Stimulated activated CD8-positive, alpha-beta memory T cell treated with anti-CD3 and anti-CD28 coated beads, Interleukin-15, amount 100 ng/mL, for 4 hours (primary cell): ENCODE measurements at places on chromosomes 11 and 22.

DNA sequence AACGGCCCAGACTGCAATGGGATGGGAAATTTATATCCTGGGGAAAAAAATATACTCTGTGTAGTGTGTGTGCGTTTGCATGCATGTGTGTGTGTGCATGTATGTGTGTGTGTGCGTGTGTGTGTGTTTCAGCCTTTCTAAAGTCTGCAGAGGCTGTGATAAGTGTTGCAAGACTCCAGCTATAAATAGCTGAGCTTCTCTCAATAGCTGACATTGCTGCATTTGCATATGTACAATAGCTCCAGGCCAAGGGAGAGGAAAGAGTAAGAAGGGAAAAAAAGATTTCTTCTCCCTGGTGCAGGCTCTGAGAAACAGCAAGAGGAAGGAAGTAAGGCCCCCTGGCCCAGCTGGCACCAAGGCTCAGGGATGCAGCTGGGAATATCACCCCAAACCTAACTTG lies 483.0 kb downstream of the MN1 start:
- DNase-seq = no peak

DNA sequence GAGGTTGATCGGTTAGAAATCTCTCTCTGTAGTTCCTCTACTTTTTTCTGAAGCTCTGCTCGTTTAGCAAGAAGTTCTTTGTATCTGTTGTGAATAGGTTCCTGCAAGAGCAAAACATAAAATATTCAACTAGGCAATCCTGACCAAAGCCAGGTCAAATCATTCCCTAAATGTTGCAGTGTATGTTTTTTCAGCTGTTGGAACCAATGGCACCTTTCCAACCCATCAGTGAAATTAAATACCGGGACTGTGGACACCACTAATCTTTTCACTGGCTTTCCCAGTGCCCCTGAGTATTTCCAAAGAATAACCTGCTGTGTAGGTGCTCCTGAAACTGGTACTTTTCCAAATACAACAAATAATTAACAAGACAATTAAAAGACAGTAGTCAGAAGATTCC lies 45.1 kb downstream of the CEP57 start:
- no peak for DNase-seq

DNA sequence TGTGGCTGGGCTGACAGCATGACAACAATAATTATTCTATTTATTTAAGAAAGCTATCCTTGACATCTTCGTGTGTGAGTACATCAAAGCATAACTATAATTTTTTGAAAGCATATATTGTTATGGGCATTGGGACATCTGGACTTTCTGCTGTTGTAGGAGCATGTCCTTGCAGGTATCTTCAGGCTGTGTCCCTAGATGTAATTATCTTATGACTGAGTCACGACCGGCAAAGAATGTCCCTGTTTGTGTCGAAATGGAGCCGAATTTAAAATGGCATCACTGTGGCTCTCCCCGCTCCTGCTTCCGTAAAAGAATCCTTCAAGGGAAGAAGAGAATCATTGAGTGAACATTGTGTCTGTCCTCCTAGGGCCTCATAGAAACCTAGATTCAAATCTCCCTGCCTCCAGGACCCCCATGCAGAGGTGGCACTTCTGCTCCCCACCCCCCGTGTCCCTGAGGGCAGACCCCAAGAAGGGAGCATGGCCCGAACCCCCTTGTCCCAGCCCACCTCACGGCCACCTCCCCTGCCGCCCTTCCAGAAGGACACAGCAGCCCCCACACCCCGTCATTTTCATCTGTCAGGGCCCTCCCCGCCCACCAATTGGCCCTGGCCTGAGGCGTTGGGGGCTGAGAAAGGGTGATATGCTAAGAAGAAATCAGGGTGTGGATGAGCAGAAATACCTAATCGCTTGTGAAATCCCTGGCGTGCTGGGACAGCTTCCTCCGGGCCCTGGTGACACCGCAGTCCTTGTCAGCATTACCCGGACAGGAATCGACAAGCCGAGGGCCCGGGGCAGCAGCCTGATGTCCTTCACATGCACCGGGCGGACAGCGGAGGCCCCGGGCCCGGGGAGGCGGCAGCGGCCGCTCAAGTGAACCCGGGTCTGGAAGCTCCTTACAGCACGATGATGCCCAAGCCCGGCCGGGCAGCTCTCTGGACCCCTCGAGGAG lies 48.6 kb upstream of the SLC22A12 start:
- no peak for DNase-seq

GRCh38 chr22:26556904-26557303 lies 33.0 kb downstream of the TPST2 start:
- DNase-seq = no peak

DNA sequence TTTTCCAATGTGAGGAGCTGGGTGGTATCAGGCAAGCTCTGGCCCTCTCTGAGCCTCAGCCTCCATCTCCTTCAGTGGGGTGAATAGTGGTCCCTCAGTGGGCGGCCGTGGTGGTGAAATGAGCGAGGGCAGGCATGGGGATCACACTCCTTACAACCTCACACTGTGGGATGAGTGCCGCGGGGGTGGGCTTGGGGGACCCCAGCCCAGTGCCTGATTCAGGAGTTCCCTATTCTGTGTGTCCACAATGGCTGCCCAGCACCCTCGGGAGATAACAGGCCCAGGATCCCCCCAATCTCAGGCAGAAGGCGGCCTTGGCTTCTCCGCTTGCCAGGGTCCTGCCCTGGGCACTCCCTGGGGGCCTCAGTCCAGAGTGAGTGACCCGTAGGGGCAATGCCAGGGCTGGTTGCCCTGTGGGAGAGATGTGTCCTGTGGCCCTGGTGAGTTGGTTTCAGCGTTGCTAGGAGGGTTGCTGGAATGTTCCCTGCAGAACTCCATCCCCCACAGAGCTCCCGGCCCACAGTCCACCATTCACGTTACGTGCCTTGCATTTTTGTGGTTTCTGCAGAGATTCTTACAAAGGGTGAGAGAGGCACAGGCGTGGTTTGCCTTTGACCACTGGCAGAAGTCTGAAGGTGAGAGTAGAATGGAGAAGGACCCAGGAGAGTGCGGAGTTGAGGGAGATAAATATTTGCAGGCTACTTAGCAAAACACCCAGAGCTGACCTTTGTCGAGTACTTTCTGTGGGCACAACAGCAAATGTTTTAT lies 2.9 kb downstream of the ALDH3B1 start:
- DNase-seq = no peak

- no peak for DNase-seq
Measured at GRCh38 chr11:26297189-26297975, 34.5 kb upstream of the ANO3 start.

GRCh38 chr11:93870616-93871015 lies 20.2 kb upstream of the VSTM5 start:
- no peak for DNase-seq

- no peak for DNase-seq
Measured at GRCh38 chr11:17206463-17206862, 1.3 kb downstream of the PIK3C2A start.

DNA sequence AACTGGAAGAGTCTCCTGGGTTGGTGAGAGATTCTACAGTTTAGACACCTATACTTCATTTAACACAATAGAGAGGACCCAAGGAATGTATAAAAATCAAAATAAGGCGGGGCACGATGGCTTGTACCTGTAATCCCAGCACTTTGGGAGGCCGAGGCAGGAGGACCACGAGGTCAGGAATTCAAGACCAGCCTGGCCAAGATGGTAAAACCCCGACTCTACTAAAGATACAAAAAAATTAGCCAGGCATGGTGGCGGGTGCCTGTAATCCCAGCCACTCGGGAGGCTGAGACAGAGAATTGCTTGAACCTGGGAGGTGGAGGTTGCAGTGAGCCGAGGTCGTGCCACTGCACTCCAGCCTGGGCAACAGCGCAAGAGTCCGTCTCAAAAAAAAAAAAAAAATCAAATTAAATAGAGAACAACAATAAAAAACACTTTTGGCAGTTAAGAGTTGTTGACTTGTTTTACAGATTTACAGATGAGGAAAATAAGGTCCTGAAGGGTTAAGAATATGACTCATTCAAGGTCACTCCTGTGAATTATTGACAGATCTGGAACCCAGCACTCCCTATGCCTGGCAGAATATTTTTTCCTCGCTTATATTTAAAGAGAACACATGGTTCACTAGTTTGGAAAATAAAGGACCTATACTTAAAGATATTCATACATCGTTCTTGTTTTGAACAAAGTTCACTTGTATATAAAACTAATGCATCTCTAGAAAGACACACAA lies 5.2 kb downstream of the LGR4 start:
- no peak for DNase-seq

- DNase-seq = no peak
Measured at GRCh38 chr11:12864316-12865156, 144.6 kb upstream of the RASSF10 start.

DNA sequence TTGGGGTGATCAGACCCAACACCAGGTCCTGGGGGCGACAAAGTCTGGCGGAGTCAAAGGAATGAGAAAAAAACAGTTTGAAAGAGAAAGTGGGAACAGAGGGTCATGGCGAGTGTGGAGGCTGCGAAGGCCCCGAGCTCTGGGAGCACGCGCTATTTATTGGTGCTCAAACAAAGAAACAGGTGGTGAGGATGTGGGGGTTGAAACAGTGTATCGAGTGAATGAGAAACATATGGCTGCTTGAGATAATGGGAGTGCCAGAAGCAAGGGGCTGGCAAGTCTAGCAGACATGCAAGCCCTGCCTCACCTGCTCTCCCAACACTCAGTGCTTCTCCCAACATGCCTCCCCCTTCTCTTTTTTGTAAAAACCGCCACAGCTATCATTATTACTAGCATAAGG lies 7.8 kb upstream of the DUSP18 start:
- no peak for DNase-seq

DNA sequence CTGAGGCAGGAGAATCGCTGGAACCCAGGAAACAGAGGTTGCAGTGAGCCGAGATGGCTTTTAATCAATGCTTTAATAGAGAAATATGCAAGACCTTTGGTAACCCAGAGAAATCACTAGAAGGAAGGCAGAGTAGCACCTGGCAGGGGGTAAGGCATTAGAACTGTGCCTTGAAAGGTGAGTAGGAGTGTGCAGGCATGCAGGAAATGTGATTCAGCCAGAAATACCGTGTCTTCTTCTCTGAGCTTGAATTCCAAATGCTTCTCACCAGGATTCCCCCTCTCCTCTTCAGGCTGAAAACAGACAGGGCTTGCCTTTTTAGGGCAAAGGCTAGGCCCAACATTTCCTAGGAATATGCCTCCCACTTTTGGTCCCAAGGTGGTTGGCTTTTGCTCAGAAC lies 51.0 kb downstream of the OR4D9 start:
- DNase-seq = no peak

- DNase-seq = no peak
Measured at GRCh38 chr11:121437018-121437685, 15.0 kb upstream of the SORL1 start.

DNA sequence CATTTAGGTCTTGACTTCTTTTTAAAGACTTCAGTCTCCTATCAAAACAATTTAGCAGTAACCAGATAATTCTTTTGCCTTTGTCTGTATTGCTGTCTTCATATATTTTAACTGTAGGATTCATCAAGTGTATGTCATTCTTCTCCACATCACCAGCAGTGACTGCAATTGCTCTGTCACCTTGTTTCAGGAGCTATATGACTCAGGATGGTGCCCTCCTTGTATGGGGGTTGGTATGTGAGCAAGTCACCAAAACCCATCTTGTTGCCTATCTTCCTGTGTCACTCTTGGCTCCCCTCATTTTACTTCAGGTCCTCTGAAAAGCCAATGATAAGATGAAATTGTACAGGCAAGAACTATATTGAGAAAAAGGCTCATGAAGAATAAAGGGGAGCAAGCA lies 256.9 kb upstream of the LUZP2 start:
- no peak for DNase-seq

- no peak for DNase-seq
Measured at GRCh38 chr11:86743223-86744118, 56.9 kb upstream of the PRSS23 start.

GRCh38 chr11:10397226-10397987 lies 57.7 kb upstream of the AMPD3 start:
- DNase-seq = no peak

GRCh38 chr22:25896592-25896991 lies 154.6 kb downstream of the MYO18B start:
- no peak for DNase-seq

DNA sequence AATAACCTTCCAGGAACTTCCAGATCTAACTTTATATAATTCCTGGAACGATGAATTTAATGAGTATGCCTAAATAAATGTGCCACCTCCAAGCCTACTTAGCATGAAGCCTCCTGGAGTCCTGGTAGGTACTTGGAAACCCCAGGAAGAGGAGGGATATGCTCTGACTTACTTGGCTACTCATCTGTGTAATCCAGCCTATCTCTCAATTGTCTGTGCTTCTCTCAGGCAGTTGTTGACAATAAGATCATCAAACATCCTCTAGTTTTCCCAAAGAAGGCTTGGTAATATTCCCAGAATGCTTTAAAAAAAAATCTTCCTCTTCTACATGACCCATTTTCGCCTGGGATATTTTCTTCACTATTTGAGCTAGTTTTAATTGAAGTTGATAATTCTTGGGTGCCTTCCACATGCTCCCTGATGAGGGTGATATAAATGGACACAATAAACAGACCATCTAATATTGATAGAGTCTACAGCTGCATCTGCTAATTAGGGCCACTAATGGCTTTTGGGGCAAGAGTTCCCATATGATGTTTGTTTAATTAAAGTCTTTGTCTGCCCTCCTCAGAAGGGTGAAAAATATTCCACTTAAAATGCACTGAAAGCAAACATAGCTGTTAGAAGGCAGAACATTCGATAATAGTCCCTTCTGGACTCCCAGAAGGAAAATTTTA lies 75.5 kb upstream of the RAB38 start:
- DNase-seq = no peak

GRCh38 chr11:95506777-95507176 lies 275.8 kb upstream of the SESN3 start:
- DNase-seq = no peak

DNA sequence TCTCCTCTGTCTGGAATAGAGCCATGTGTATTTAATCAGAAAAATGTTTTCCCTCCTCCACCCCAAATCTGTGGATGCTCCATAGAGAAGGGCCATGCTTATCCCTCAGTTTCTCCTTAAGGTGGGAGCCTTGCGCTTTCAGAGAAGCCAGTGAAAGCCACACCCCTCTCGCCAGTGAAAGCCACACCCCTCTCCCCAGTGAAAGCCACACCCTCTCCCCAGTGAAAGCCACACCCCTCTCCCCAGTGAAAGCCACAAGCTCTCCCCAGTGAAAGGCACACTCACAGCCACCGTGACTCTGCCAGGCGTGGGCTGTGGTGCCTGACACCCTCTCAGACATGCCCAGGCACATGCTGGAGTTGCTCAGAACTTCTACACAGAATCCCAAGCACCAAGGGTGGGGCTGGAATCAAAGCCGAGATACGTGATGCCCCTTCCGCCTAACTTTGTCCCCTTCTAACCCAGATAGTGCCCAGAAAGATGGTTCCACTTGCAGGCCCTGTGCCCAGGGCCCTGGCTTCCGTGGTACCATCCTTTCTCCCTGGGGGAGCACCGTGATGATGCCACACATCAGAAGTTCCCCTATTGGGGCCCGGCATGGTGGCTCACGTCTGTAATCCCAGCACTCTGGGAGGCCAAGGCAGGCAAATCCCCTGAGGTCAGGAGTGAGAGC lies 16.5 kb upstream of the PRR5 start:
- DNase-seq = peak; percentile 83

GRCh38 chr11:9672918-9673317 lies 9.0 kb downstream of the SWAP70 start:
- DNase-seq = no peak

- no peak for DNase-seq
Measured at GRCh38 chr22:36008565-36008964, 20.1 kb downstream of the RBFOX2 start.
